ENCODE measurements at places on chromosomes 2 and 18. TPM values are rescaled to one million over a fixed set of nuclear protein-coding genes. Genes with fewer than 3 reads are reported as not detected.

TUBA4B gene
- total RNA-seq: not detected

DNA sequence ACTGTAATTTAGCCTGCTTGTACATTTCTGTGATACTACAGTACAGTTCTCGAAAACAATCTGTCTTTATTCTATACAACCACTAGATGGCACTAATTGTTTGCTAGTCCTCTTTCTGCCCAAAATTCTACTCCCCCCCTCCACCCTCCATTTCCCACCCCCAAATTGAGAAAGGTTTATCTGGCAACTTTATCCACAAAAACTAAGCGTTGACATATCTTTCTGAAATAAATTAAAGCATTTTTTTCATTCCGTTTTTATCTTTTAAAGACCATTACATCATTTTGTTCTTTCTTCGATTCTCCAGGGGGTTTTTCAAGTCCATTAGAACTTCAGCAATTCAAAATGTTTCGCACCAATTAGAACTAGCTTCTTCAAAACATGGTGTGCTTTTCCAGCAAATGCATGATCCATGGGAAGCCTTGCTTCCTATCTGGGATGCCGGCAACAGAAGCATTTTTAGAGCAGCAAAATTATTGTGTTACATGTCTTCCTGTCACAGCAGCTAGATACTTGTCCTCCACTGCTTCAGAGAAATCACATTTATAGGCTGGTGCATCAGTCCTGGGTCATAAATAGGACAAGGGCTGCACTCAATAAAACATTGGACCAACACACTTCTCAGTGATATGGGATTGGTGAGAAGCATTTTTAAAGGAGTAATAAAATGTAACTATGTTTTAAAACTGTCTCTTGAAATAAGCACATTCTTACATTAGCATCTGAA, 241.3 kb downstream of the PAX3 start:
- DNase-seq: peak; percentile 37

GRCh38 chr2:111898703-111899514, 502 bp downstream of the MERTK start:
- DNase-seq: peak; percentile 38

DNA sequence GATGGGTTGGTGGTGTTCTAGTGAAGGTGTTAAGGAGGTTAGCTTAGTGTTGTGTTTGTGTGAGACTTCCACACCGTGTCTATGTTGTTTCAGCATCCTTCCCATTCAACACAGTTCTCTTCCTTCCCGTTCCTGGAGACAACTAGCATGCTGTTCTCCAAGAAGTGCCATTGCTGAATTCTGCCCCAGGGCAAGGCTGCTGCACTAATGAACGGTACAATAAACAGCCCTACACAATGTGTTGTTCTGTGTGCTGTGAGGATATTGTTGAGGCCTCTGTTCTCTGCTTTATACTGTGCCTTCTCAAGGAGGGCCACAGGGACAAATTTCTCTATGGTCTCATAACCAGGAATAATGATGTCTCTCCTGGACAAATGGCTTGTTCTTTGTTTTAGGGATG, 39.8 kb upstream of the ZEB2 start:
- no peak for DNase-seq

GRCh38 chr2:194587739-194588270, 1069.2 kb upstream of the SLC39A10 start:
- DNase-seq: no peak

- DNase-seq: peak; percentile 24
Observed at GRCh38 chr2:70977605-70978205, 725 bp upstream of the ANKRD53 start.
